ENCODE measurements at places on chromosomes 5 and 9.

GRCh38 chr5:150641824-150642566 lies 1.5 kb downstream of the SYNPO start:
- no peak for DNase-seq

DNA sequence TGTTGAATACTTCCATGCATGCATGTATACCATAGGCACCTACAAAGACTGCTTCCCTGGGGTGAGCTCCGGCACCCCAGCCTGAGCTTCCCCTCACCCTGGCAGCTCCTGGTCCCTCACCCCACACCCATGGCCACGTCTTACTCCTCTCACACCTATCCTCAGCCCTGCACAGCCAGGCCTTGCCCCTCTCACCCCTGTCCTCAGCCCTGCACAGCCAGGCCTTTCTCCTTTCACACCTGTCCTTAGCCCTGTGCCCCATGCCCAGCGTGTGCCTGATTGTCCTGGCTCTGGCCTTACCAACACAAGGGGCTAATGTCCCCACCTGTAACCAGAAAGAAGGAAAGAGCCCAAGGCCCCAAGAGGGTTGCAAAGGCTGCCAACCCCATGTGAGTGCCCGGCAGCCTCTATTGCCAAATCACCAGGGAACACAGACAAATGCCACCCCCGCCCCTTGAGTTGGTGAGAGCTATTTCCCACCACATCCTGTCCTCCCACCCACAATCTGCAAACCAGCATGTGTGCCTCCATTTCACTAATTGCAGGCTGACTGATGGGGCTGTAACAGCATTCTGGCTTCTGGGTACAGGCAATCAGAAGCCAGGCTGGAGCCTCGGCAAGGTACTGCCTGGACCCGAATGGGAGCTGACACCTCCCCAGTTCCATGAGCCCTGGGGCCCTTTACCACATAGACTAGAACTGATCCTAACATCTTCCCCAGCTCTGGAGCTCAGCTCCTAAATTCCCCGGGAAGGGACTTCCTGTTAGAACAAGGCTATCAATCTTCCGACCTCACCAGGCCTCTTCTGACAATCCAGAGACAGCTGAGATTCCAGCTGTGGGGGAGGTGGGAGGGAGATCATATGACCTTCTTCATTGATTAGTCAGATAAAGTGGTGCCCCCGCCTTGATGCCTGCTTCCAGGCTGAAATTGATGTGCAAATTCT lies 78.2 kb downstream of the FAM114A2 start:
- DNase-seq, result no peak

GRCh38 chr5:25451294-25451693 lies 806.5 kb upstream of the CDH10 start:
- no peak for DNase-seq

- no peak for DNase-seq
Measured at GRCh38 chr9:119255116-119255515, 114.1 kb downstream of the BRINP1 start.

DNA sequence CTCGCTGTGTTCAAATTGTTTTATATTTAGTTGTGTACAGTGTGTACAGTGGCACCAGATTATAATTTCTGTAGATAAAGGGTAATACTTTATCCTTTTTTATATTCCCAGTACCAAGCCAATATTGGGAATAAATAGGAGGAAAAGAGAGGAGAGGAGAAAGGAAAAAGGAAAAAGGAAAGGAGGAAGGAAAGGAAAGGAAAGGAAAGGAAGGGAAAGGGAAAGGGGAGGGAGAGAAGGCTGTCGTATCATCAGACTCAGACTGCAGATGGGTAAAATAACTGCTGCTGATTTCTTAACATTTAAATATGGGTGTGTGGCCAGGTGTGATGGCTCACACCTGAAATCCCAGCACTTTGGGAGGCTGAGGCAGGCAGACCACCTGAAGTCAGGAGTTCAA lies 51.0 kb downstream of the C5orf22 start:
- DNase-seq, result no peak

DNA sequence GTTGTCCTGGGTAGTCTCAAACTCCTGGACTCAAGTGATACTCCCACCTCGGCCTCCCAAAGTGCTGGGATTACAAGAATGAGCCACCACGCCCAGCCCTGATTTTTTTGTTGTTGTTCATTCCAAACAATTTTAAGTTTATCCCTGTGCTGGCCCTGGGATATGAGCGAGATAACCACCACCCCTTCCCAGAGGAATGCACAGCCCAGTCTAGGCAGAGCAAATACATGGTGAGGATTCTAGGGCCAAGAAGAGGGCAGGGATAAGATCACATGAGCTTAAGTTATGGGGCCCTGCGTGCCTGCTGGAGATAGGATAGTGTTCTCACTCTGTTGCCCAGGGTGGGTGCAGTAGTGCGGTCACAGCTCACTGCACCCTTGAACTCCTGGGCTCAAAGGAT lies 21.0 kb upstream of the TOR1B start:
- no peak for DNase-seq

DNA sequence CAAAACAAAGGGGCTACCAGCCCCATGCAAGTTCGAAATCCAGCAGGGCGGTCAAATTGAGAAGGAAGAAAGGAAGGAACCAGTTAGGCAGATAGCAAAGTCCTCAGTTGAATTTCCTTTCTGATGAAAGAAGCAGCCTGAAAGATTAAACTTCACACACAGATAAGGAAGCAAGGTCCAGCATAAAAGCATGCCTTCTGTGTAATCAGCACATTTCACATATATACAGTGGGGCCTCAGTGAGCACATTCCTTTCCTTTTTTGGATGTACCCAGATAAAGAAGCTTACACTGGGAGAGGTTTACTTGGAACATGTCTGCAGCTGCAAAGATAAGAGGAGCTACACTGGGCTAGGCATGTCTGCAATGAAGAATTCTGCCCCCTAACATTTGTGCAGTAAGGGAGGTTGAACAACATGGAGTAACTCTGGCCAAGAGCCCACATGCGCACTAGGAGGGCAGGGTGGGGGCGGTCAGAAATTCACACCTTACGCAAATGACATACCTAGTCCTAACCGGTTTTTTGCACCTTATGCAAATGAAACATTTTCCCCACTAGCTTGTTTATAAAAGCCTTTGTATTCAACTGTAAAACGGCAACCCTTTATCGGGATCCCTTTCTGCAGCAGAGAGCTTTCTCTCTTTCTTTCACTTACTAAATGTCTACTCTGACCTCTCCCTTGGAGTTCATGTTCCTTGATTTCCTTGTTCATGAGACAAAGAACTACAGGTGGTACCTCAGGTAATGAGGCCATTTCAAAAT lies 149.7 kb upstream of the FBXL17 start:
- no peak for DNase-seq

- DNase-seq, result no peak
Measured at GRCh38 chr5:40796487-40796889, 1.7 kb downstream of the PRKAA1 start.

DNA sequence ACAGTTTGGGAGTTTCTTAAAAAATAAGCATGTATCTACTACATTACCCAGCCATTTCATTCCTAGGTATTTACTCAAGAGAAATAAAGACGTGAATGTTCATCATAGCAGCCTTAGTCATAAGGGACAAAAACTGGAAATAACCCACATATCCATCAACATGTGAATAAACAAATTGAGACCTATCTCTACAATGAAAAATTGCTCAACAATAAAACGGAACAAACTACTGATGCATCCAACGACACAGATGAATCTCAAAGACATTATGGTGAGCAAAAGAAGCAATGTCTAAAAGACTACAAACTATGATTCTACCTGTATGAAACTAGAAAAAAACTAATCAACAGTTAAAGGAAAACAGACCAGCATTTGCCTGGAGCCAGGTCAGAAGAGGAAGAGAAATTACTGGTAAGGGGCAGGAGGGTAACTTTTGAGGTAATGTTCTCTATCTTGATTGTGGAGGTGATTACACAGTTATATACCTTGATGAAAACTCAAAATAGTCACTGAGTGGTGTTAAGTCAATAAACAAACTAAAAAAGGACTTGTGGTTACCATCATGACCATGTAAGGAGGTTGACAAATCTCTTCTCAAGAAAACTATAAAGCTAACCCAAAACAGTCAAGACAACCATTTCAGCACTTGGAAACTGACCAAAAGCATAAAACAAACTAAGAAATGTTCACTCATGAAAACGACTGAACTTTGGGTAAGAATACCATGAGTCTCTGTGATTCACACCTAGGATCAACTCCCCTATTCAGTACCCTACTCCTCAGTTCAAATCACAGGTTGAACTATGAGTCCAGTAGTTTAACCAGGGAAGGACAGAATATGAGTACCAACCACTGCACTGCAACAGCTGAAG lies 10.4 kb downstream of the UIMC1 start:
- DNase-seq, result no peak

GRCh38 chr9:120434532-120434931 lies 145.4 kb downstream of the CDK5RAP2 start:
- DNase-seq, result no peak

DNA sequence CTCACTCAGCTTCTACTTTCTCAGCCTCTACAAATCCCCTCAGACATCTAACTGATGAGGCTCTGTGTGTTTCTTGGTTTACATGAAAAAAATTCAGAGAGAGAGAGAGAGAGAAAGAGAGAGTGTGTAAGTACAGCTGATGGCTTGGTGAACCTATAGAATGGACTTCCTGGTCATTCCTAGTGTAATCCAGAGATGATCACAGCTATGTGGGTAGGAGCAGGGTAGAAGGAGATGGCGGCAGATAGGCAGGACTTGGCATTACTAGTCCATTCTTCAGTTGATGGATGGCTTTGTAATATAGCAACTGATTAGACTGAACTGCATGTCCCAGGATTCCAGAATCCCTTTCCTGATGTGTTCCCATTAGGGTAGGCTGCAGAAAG lies 429.3 kb upstream of the CLINT1 start:
- no peak for DNase-seq

DNA sequence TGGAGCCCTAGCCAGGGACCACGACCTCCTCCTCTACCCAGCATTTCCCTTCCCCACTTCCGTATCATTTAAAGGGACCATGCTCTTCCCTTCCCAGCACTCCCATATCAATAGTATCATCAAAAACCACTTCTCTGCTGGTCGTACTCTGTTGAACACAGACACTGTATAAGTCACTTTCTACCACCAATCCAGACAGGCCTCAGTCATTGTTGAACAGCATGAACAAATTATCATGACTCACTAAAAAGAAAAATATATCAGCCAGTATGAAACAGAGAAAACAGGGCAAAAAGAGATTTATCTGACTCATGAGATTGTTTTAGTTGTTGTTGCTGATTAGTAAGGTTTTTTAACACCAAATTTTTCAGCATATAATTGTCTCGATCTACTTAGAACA lies 89.8 kb downstream of the CDKN2A start:
- no peak for DNase-seq

DNA sequence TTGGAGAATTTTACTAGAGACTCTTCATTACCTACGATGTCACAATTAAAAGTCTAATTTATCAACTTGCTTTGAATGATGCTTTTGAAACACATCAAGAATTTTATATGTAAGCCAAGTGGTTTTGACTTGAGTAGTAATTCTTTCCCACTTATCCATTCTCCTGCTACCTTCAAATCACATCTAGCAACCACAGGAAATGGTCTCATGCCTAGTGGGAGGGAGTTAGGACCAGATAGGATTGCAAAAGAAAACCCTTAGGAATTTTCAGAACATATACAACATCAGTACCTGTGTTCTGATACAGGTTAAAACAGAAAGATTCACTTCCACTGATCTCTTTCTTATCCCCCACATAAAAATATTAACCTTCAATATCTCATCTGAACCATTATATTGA lies 260.4 kb downstream of the CWC27 start:
- DNase-seq, result no peak

- DNase-seq, result no peak
Measured at GRCh38 chr5:169897481-169897880, 82.8 kb downstream of the INSYN2B start.

DNA sequence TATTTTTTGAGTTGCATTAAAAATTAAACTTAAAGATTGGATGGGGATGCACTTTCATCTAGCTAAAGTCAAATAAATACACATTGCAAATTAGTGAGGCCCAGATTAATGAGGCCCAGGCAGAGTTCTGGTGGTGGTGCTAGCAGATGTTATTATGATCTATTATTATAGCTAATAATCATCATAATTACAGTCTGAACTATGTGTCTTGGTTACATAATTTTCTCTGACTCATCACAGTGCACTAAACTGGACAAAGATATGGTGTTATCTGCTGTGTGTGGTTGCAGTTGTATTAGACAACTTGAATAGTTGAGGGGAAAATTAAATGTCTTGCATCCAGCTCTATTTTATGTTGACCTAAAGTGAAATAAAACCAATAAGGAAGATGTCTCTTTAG lies 568.8 kb downstream of the TLR4 start:
- DNase-seq, result no peak

DNA sequence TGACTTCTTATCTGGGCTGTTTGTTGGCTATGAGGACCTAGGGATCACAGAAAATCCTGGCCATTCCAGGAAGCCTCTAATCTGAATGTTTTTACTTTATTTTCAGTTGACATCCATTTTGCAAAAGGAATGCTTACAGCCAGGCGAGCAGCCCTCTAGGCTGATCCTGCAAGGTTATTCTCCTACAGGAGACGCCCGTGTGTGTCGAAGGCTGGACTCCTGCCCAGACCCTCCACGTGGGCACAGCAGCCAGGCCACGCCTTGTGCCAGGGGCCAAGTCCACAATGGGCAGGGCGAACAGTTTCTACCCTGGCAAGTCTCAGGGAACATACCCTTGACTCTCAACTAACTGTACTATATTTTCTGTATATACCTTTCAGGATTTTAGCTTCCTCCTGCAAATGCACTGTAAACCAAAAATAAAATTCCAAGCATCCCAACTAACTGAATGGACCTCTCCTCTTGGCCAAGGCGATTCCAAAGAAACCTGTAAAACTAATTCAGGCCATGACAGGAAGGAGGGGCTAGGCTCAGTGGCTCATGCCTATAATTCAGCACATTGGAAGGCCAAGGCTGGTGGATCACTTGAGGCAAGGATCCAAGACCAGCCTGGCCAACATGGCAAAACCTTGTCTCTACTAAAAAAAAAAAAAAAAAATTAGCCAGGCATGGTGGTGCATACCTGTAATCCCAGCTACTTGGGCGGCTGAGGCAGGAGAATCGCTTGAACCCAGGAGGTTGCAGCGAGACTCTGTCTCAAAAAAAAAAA lies 5.7 kb downstream of the CMBL start:
- no peak for DNase-seq

DNA sequence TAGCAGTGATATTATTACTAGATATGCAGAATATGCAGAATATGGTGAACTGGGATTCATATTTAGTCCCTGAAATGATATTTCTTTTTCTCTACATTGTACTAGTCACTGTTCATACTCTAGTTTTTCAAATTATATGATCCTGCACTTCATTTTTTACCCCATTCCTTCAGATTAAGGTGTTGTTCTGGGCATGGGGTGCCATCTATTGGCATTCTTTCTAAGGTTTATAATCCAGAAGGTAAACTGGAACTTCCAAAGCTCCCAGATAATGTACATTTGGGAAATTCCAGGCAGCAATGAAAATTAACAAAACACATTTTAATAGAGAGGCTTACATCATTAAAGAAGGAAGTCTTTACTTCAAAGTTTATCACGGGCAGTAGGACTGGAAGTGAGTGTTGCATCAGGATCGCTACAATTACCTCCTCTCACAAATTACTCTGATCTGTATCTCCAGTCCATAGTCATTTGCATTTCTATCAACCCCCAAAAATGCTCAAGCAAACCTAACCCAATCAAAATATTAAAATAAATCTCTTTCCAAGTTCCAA lies 12.5 kb downstream of the RFX3 start:
- DNase-seq, result no peak

All from CD4-positive, alpha-beta T cell treated with Interleukin-6 for 4 hours (primary cell).